ENCODE measurements at places on chromosomes 4 and X. TPM values are rescaled to one million over a fixed set of nuclear protein-coding genes. Genes with fewer than 3 reads are reported as not detected.
A peak's percentile ranks its signal among the peaks of the same experiment; 100 is the strongest.

The MED12 gene
- total RNA-seq: 29.3 TPM

The GALNT7 gene
- total RNA-seq: 3.6 TPM

The PDCL2 gene
- not detected for total RNA-seq

The CFAP99 gene
- not detected for total RNA-seq

DNA sequence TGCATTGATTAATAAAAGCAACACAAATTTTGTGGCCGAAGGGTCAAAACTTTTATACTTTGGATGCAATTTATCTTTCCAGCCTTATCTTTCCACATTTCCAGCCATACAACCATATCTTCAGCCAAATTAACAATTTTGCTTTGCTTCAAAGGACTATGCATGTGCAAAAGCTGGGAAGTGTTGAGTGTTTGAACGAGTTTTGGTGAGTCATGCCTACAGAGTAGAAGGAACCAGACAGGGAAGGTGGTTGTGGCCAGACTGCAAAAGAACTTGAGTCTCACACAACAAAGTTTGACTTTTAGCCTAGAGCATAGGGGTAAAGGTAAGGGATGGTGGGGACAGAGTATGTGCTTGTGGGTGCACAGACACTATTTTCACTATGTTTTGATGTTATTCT is 53.0 kb upstream of the GABRA2 start:
- DNase-seq: no peak

GRCh38 chrX:39983715-39984114 is 114.0 kb downstream of the BCOR start:
- DNase-seq: no peak

DNA sequence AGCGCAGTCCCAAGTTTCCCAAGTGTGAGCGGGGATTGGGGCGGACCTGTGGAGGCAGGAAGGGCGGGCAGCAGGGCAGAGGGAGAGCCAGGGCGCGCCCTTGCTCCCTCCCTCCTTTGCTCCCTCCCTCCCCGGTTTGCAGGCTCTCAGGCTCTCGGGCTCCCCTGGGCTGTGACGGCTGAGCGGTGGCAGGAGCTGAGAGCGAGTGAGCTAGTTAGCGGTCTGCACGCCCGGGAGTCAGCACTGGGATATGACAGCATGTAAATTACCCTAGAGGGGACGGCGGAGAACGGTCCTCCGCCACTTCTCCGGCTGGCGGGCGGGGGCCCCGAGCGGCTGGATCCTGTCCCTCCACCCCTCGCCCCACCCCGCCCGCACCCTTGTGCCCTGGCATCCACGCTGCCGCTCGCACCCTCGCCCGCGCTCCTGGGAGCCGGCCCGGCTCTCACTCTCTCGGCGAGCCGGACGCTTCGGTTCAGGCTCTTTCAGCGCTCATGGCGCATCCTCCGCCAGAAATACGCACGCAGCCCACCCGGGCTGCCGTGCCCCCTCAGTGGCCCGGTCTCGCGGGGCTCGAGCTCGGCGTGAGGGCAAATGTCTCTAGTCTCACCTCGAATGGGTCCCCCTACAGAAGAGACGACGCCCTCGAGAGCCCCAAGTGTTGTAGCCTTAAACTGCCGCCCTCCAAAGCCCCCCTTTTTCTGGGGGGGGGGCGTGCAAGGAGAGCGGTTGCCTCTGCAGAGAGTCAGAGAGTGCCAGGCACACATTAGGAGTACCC is at the start of gene TSC22D3:
TSC22D3 (minus strand) TSS at position 54 of the 778 bp plus-strand sequence. CDS start 368 bp downstream, outside the sequence.
- peak; percentile 78 for DNase-seq

DNA sequence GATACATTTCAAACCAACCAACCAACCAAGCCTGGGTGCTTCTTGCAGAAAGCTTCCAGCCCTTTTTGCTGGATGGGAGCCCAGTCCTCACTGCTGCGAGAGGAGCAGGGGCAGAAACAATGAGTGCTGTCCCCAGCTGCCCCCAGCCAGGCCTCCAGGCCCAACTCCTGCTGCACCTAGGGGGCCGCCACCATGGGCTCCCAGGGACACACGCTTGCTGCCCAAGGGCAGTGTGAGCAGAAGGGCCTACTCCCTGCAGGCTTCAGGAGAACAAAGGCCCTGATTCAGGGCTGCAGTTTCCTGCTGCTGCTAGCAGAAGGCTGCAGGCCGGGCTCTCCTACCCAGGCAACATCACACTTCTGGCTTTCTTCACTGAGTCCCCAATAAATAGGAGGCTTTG is 37.7 kb upstream of the ENPP6 start:
- peak; percentile 38 for DNase-seq

GRCh38 chr4:170374770-170375169 is 285.0 kb upstream of the AADAT start:
- no peak for DNase-seq

- no peak for DNase-seq
Observed at GRCh38 chrX:139971394-139971749, 6.1 kb upstream of the CXorf66 start.

DNA sequence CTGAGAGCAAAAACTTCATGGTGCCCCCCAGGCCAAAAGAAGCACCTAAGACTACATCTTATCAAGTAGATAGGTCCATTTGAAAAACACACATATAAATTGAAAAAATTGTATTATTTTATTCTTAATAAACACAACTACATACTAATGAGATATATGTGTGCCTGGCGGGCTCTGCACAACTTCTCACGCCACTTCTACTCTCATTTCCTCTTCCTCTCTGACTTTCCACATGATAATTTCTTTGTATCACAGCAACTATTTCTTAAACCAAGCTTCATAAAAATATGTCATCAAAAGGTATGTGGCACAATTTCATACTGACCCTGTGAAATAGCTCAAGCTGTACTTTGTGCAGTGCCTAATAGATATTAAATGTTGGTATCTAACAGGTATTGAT is 10.7 kb upstream of the NPY2R start:
- no peak for DNase-seq

- no peak for DNase-seq
Observed at GRCh38 chrX:16063141-16063540, 60.2 kb upstream of the GRPR start.

GRCh38 chr4:106109929-106110328 is 206.1 kb downstream of the TBCK start:
- no peak for DNase-seq

Measured in heart right ventricle (tissue), 16 donors.